ENCODE measurements at places on chromosomes 2 and 18. TPM values are rescaled to one million over a fixed set of nuclear protein-coding genes. Genes with fewer than 3 reads are reported as not detected.

DNA sequence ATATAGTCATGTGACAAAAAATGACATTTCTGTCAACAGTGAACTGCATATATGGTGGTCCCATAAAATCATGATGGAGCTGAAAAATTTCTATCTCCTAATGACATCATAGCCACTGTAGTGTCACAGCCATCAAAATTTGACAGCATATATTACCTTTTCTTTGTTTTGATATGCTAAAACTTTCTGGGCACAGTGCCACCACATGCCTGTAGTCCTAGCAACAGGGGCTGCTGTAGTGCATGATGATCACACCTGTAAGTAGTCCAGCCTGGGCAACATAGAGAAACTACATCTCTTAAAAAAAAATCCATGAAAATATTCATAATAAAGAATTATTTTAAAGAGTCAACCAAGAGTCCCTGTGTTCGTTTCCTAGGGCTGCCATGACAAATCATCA is 155.5 kb upstream of the SERTAD2 start:
- H3K27ac ChIP-seq, result no peak overlapping the region
- no peak for DNase-seq
- H3K4me3 ChIP-seq, result no peak overlapping the region
- peaks cover 12% of the 10 kb centered on the region for H3K4me1 ChIP-seq

- DNase-seq, result no peak
- H3K4me1 ChIP-seq, result no peaks in the 10 kb centered on the region
- no peaks in the 10 kb centered on the region for H3K27me3 ChIP-seq
- H3K27ac ChIP-seq, result no peak overlapping the region
- H3K4me3 ChIP-seq, result no peak overlapping the region
- peaks cover 44% of the 10 kb centered on the region for H3K36me3 ChIP-seq
Observed at GRCh38 chr2:24539258-24539657, 48.2 kb downstream of the NCOA1 start.

DNA sequence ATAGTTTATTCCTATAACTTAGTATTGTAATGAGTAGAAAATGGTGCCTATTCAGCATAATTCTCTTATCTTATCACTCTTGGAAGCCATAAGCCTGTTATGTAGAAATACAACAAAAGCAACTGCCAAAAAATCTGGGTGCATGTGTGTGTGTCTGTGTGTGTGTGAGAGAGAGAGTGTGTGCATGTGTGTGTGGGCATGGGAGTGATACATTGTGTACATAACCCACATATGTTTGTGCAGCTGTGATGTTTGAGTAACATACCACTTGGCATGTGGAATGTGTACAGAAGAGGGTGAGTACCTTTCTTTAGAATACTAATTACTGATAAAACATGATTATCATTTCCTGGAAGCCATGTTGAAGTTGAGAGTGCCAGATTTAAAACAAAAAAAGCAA is 642.3 kb upstream of the SYT4 start:
- no peak overlapping the region for H3K4me3 ChIP-seq
- no peak overlapping the region for H3K27ac ChIP-seq
- no peaks in the 10 kb centered on the region for H3K4me1 ChIP-seq
- no peaks in the 10 kb centered on the region for H3K36me3 ChIP-seq
- no peaks in the 10 kb centered on the region for H3K27me3 ChIP-seq

ZNF892 gene
- 20.2 TPM for total RNA-seq

ATP6V1B1 gene
- total RNA-seq, result 4.6 TPM

ABCG5 gene
- total RNA-seq, result not detected
